Activated CD4-positive, alpha-beta T cell treated with anti-CD3 and anti-CD28 coated beads, Interleukin-2, amount 10 ng/mL, durations not matched to agents 7 days and 5 days (primary cell): ENCODE measurements at places on chromosomes 16 and 17. TPM values are rescaled to one million over a fixed set of nuclear protein-coding genes. Genes with fewer than 3 reads are reported as not detected.

Gene GPT2
- 3.9 TPM for total RNA-seq

GRCh38 chr17:36153895-36154610, 22.4 kb downstream of the TBC1D3B start:
- DNase-seq = no peak

- DNase-seq = no peak
Measured at GRCh38 chr17:21358682-21359482, 17.3 kb upstream of the KCNJ12 start.

DNA sequence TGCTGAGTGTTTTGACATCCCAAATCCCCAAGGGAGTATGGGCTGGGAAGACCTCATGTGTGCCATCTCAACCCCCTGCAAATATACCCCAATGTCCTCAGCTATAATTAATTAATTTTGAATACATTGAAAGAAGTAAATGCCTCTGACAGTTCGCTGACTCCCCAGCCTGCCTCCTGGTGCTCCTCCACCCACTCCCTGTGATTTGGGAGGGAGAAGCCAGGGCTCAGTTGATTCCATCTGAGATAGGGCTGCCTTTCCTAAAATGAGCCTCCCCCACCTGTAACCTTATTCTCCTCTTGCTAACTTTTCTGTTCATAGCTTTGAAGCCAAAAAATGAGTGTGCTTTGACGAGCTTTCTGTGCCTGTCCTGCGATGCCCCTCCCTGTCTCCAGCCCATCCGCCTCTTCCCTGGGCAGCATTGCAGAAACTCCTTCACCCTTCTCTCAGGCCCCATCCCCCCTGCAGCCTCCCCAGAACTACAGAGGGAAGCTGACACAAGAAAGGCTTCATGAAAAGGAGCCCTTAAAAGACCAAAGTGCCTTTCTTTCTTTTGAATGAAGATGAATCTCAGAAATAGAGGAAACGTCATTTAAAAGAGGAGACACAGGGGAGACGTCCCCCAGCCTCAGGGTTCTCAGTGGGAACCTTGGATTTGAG, 70.3 kb downstream of the HLF start:
- no peak for DNase-seq
